ENCODE measurements at places on chromosomes 6 and 20.
A peak's percentile ranks its signal among the peaks of the same experiment; 100 is the strongest.

DNA sequence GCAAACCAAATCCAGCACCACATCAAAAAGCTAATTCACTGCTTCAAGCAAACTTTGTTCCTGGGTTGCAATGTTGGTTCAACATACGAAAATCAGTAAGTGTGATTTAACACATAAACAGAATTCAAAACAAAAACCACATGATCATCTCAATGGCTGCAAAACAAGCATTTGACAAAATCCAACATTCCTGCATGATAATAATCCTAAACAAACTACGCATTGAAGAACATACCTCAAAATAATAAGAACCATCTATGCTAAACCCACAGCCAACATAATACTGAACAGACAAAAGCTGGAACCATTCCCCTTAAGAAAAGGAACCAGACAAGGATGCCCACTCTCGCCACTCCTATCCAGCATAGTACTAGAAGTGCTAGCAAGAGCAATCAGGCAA lies 49.9 kb downstream of the RNGTT start:
- DNase-seq, result no peak

DNA sequence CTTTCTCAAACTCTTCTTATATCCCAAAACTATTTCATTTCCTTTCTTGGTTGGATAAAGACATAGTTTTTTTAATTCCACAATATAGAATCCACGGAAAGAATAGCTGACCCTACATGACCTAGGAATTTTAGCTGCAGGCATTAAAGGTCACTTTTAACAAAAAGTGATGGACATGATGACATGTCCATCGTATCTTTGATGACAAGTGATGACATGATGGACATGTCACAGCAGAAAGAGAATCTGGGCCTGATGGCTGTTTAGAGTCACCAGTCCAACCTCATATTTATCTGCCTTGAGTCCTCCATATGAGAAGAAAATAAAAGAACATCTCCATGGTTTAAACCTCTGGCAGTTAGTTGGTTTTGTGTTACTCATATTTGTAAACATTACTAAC lies 106.2 kb downstream of the PLG start:
- no peak for DNase-seq

GRCh38 chr20:20782755-20783154 lies 70.3 kb upstream of the RALGAPA2 start:
- DNase-seq, result no peak

DNA sequence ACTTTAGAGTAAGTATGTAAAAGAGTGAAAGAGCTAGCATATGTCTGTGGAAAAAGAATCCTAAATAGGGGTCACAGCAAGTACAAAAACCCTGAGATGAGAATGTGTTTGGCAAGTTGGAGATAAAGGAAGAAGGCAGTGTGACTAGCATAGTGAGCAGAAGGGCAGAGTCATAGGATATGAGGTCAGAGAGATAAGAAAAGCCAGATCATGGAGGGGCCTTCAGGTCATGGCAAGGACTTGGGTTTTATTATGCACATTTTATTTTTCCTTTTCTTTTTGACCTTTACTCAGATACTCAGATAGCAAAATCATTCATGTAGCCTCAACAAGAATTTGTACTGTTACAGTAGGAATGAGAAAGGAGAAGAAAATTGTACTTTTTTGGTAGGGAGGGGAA lies 138.0 kb downstream of the GJA1 start:
- DNase-seq, result no peak

DNA sequence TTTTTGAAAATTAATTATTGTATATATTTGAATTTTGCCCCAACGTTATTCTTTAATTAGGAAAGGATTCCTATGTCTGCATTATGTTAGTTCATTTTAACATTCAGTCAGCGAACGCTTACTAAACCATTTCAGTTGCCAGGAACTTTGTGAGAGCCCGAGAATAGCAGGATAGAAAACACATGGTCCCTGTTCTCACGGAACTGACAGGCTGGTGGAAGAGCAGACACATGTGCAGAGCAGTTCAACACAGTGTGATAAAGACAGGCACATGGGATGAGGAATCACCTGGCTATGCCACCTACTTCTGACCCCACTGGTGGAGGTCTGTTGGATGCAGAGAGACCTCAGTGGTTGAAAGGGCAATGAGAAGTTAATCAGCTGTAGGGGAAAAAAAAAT lies 367.2 kb downstream of the EPM2A start:
- no peak for DNase-seq

DNA sequence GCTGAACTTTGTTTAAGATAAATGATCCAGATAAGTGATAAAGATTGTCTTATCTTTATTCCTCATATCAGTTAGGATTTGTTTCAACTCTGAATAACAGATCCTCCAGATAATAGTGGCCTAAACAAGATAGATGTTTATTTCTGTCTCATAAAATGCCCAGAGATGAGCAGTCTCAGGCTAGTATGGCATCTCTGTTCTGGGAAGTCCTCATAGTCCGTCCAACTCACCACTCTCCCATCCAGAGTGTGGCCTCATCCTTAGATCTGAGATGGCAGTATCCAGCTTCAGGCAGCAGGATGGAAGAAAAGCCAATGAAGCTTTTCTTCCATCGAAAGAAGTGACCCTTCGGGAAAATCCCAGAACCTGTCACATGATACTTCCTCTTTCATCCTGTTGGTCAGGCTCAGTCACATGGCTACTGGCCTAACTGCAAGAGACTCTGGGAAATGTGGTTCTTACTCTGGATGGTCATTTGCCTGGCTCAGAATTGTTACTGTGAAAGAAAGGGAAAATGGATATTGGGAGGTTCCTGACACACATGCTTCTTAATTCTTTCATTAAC lies 29.4 kb upstream of the TAGAP start:
- peak; percentile 40 for DNase-seq

DNA sequence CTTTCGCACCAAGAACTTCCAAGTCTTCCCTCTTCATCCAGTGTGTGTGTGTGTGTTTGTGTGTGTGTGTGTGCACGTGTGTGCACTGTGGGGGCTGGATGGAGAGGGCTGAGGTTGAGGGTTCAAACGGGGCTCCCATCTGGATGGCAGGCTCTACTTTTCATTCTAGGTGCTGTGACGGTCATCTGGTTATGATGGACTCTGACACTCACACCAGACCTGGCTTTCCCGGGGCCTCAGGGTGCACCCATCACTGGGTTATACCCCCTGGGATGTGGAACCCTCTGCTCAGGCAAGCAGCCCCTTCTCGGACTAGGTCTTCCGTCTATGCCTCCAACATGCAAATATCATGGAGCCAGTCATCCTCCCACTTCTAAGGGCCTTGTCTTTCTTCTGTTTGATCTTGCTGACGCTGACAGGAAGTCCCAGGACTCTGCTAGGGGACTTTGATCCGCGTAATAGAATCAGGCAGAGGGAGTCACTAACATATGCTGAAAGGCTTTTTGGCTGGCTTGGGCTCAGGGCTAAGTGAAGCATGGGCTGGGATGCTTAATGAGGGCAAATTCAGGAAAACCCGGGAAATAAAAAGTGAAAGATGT lies 313.6 kb downstream of the CDC5L start:
- DNase-seq, result no peak

GRCh38 chr20:63313349-63314014 lies 20.5 kb downstream of the COL20A1 start:
- no peak for DNase-seq

GRCh38 chr6:99241905-99242534 lies 107.5 kb downstream of the FAXC start:
- DNase-seq, result peak; percentile 12

- no peak for DNase-seq
Observed at GRCh38 chr6:35664945-35665344, 23.8 kb downstream of the FKBP5 start.

DNA sequence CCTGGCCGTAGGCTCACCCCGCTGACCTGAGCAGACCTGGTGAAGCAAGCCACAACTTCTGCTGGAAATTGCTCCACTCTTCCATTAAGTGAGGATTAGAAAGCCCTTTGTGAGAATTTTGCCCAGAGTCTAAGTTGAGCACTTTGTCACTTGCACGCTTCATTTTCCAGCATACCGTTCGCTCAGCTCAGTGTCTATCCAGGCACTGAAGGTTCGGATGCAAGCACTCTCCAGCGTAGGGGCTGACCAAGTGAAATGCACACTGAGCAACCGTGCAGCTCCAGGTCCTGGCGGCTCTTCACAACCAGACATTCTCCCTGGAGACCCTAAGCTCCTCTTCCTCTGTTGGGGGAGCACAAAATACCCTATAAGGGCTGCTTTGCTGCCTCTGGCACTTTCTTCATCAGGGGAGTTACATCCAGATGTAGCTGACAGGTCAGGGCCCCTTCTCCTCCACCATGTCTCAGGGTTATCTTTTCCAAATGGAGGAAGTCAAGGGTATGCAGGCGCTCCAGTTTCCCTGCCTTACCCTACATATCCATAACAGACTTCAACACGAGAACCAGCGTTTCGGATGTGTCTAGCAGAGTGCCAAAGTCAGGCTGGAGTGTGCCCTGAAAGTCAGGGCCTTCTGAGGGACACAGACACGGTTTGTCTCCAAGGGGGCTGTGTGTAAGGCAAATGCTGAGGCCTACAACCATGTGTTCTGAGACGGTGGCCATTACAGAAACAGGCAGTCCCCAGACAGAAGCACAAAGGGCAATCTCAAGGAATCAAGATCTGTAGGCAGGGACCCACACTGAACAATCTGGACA lies 146.7 kb upstream of the AFDN start:
- DNase-seq, result no peak

DNA sequence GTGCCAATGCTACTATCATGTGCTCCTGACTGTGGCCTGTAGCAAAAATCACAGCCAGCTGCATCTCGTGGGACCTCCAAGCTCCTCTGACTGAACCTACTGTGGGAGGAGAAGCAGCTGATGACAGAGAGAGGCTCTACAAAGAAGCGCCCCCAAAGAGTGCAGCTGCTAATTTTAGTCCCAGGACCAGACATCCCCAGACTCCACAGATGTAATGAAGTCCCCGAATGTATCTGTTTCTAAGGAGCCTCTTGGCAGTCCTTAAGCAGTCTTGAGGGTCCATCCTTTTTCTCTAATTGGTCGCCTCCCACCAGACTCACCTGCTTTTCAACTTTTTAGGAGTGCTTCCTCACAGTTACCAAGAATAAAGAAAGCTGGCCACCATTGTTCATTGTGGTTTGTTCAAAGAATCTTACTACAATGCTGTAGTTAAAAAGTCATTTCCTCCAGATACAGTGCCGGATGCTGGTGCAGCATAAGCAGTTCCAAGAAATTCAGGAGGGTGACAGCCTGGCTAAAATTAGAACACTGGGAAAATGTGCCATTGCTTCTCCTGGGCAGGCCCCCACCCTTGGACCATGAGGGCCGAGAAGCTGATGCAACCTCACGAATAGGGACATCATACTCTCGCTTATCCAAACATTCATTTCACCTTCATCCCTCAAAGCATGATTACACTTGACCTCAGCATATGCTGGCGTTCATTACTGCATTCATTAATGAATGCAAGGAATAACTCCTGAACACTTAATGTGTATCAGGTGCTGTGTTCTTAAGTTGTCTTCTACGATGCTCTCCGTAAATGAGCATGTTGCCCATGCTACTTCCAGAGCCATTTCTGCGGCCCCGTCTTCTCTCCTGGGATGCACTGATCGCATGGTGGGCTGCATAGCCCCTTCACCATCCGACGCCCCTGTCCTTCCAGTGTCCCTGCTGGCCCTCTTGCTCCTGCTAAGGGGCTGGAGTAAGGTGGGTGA lies 66.4 kb downstream of the LY86 start:
- peak; percentile 39 for DNase-seq

- DNase-seq, result peak; percentile 25
Observed at GRCh38 chr6:71621918-71622519, 264.3 kb upstream of the RIMS1 start.

GRCh38 chr6:136030131-136030530 lies 178.6 kb downstream of the PDE7B start:
- DNase-seq, result peak; percentile 68

- DNase-seq, result no peak
Observed at GRCh38 chr20:57342829-57343228, 8.2 kb upstream of the RAE1 start.

DNA sequence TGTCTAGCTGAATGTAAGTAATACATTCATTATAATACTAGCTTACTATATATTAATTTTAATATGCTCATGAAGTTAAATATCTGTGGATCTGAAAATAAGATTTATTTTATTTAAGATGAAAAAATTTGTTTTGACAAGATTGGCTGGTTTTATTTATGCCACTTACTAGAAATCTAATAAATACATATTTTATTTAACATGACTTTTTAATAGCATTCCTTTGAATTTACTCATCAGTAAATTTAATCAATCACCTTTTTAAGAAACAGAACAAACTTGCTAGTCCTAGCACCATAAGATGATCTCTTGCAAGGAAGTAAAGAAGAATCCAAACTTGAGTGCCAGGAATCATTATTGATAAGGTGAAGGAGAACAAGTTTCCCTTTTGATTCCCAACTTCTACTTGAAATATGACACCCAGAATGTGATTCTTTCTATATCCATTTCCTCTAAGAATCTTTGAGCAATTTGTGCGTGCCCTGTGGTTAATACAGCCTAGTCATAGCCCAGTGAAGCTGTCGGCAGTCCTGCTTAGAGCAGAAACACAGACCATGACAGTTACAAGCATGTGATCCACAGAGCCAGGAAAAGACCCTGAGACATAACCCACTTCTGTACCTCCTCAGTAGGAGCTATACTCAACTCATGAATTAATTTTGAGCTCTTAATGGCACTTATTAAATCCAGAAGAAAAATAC lies 282.3 kb upstream of the QKI start:
- DNase-seq, result peak; percentile 55

- DNase-seq, result no peak
Observed at GRCh38 chr6:109230453-109230852, 135.1 kb downstream of the CEP57L1 start.

DNA sequence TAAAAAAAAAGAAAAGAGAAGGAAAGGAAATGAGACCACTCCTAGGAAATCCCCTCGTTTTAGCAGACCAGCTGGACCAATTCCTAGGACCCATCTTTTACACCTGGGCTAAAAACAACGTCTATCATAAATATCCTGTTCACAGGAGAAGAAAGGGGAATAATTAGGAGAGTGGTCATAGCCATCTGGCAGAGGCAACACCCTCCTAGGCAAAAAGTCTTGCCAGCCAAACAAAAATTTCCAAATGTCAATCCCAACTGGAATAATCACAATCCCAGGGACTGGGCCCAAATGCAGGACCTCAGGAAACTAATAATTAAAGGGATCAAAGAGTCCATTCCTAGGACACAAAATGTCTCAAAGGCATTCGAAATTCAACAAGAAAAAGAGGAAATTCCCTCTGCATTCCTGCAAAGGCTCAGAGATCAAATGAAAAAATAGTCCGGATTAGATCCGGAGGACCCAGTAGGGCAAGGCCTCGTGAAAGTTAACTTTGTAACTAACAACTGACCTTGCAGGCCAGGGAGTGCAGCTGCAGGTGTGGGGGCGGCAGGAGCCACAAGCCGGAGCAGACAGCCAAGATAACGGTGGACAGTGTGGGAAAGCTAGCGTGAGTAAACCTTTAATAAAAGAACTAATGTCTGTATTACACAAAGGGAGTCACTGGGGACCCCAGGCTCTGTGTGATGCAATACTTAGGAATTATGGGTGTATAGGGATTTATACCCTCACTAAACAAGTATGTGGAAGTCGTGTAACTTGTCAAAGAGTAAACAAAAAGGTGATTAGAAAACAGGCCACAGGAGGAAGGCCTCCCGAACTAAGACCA lies 11.7 kb downstream of the LCA5 start:
- peak; percentile 66 for DNase-seq

Data from fibroblast of upper back skin (primary cell).